ENCODE measurements at places on chromosomes 12 and 14. TPM values are rescaled to one million over a fixed set of nuclear protein-coding genes. Genes with fewer than 3 reads are reported as not detected.

The GALNT16 gene
- 16.3 TPM for total RNA-seq

DNA sequence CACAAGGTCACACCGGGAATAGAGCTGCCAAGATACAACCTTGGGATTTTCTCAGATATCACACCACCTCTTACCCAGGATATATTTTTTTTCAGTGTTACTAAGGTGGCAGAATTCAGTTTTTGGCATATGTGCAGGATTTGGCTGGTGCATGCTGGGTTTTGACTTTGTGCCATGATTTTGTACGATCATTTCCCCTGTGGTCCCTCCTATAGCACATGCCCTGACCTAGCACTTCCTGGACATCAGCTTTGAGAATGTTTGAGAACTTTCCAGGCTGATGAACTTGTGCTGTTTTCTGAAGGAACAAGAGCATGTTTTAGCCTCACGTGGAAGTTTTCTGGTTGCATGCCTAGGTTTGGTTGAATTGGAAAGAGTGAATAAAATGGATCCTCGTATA, 11.0 kb upstream of the TBPL2 start:
- no peak overlapping the region for H3K27ac ChIP-seq
- no peak overlapping the region for H3K4me3 ChIP-seq
- no peaks in the 10 kb centered on the region for H3K36me3 ChIP-seq

DNA sequence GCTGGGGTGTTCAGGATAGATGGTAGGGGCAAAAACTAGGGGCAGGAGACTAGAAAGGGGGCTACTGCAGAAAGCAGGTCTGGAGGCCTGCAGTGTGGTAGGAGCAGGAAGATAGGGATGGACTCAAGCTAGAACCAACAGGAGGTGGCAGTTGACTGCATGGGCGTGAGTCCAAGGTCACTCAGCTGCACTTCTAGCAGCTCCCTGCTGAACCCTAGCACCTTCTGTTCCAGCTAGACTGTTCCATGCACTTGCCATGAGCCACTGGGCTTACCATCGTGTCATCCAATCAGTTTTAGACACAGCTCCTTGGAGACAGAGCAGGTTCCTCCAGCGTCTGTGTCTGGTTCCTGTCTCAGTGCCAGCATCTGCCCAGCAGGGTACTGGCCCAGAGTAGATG, 11.3 kb upstream of the KRT8 start:
- H3K36me3 ChIP-seq = no peaks in the 10 kb centered on the region
- no peak for DNase-seq
- no peaks in the 10 kb centered on the region for H3K27me3 ChIP-seq

The MAP4K5 gene
- total RNA-seq = 66.6 TPM

The TCL1B gene
- total RNA-seq = not detected

DNA sequence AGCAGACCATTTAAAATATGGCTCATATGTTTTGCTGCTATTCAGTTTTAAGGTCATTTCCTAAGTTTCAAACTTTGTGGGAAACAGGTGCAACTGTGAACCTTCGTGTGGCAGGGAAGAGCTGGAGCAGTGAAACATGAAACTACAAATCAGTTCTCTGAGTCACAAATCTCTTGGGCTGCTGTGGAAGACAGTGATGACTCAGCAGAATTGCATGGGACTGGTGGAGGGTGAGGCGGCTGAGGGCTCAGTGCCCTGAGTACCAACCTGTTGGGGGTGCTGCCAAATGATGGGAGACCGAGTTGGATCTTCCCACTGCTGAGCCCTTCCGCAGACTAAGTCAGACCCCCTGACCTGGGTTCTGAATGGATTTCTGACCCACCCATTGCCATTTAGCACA, 8.4 kb upstream of the CALM1 start:
- H3K27me3 ChIP-seq = no peaks in the 10 kb centered on the region
- peaks cover 27% of the 10 kb centered on the region for H3K4me1 ChIP-seq
- peak overlapping the region; percentile 66 for H3K27ac ChIP-seq

DNA sequence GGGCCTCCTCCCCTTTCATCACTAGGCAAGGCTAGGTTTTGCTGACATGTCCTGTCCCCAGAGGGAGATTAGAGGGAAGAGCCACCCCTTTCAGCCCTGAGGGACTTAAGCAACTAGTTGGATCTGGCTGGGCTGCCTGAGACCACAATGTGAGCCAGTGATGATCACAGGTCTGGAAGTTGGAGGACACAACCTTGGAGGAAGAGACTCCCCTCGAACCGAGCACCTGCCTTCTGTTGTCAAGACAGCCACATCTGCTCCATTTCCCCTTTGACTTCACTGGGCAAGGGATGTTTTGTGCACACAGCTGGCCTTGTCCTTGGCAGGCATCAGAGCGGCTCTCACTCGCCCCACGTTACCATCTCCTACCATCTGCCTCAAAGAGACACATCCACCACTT, 31.4 kb downstream of the MVK start:
- no peaks in the 10 kb centered on the region for H3K4me1 ChIP-seq
- no peak for DNase-seq
- no peak overlapping the region for H3K27ac ChIP-seq
- no peak overlapping the region for H3K4me3 ChIP-seq
- no peaks in the 10 kb centered on the region for H3K36me3 ChIP-seq
- no peaks in the 10 kb centered on the region for H3K27me3 ChIP-seq

- no peaks in the 10 kb centered on the region for H3K36me3 ChIP-seq
- no peak for DNase-seq
- H3K27me3 ChIP-seq = peaks cover 44% of the 10 kb centered on the region
- H3K4me3 ChIP-seq = no peak overlapping the region
- no peak overlapping the region for H3K27ac ChIP-seq
Measured at GRCh38 chr14:88326352-88327103, 3.5 kb upstream of the KCNK10 start.

The ADGRD1 gene
- total RNA-seq = not detected

DNA sequence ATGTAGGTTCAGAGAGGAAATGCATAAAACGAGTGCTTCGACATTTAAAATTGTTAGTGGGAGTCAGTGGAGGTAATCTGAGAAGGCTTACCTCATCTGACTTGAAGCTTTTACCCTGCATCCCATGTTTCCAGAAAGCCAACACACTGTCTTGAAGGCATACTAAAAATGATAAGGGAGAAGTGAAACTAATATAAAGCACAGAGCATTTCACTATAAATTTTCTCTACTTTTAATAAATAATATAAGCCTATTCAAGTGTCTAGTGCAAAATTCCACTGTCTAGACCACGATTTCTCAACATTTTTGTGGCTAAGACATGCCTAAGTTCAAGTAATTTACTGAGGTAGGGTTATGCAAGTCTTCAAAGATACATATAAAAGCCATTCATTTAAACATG, 29.1 kb upstream of the CDKL1 start:
- no peaks in the 10 kb centered on the region for H3K4me1 ChIP-seq
- 0 out of 2 replicates have a peak, but pooled peaks cover 8% of the 10 kb centered on the region for H3K36me3 ChIP-seq
- H3K4me3 ChIP-seq = no peak overlapping the region
- no peak overlapping the region for H3K27ac ChIP-seq

The PTPN21 gene
- 4.0 TPM for total RNA-seq

GRCh38 chr12:57777367-57777766, 5.0 kb downstream of the EEF1AKMT3 start:
- H3K27ac ChIP-seq = no peak overlapping the region
- no peak for DNase-seq
- no peaks in the 10 kb centered on the region for H3K27me3 ChIP-seq
- H3K36me3 ChIP-seq = no peaks in the 10 kb centered on the region

- peaks cover 97% of the 10 kb centered on the region for H3K27me3 ChIP-seq
- H3K4me3 ChIP-seq = no peak overlapping the region
- no peak overlapping the region for H3K27ac ChIP-seq
- no peaks in the 10 kb centered on the region for H3K36me3 ChIP-seq
Measured at GRCh38 chr12:123895451-123895850, 77.2 kb downstream of the CCDC92 start.

The SUDS3 gene
- total RNA-seq = 64.8 TPM

DNA sequence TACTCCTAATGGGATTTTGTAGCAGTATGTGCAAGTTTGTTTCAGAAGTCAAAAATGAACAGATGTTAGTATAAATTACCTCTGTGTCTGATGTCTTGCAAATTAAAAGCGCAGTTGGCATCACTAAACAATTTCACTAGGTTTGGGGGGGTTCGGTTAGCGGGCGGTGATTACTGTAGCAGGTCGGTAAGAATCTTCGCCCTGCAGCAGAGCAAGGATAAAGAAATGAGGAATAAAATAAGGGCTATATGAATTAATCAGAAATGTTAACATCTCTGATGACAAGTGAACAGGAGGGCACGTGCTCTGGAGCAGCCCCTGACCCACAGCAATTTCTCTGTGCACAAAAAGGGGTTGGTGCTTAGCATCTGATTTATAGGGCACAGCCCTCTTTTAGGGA, 43.6 kb upstream of the VSX2 start:
- H3K36me3 ChIP-seq = no peaks in the 10 kb centered on the region
- no peaks in the 10 kb centered on the region for H3K27me3 ChIP-seq
- DNase-seq = no peak
- no peaks in the 10 kb centered on the region for H3K4me1 ChIP-seq

All from PC-9 (cell line).